Left cardiac atrium (tissue), 4 donors: ENCODE measurements at places on chromosomes 16 and 17.

GRCh38 chr16:27768651-27769272, 218.8 kb downstream of the KATNIP start:
- DNase-seq, result no peak

DNA sequence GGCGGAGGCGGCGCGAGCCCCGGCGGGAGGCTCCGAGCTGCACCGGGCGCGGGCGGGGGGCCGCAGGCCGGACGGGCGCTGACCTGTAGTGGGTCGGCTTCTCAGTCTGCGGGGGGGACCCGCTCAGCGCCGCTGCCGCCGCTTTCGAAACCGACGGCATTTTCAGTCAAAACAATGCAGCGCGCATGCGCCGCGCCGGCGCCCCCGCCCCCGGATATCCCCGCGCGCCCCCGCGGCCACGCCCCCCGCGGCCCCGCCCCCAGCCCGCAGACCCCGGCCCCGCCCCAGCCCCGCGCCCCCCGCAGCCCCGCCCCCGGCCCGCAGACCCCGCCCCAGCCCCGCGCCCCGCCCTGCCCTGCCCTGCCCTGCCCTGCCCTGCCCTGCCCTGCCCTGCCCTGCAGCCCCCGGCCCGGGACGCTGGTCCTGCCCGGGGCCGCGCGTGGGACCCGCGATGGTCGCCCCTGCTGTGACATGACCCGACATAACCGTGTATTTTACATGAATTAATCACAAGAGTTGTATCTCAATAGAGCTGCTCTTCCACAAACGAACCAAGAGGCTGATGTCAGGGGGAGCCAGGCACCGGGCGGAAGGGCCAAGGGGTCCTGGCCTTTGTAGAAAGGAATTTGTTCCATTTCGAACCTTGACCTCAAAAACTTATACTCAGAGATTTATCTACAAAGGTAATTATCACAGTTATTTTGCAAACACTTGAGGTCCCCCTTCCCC, at the start of gene UNKL:
TSS of gene UNKL (minus strand) at position 173 of the 729 bp plus-strand sequence. CDS start at position 160, 13 bp downstream.
- peak; percentile 84 for DNase-seq

GRCh38 chr16:57642160-57643135, 14.0 kb downstream of the ADGRG1 start:
- no peak for DNase-seq

DNA sequence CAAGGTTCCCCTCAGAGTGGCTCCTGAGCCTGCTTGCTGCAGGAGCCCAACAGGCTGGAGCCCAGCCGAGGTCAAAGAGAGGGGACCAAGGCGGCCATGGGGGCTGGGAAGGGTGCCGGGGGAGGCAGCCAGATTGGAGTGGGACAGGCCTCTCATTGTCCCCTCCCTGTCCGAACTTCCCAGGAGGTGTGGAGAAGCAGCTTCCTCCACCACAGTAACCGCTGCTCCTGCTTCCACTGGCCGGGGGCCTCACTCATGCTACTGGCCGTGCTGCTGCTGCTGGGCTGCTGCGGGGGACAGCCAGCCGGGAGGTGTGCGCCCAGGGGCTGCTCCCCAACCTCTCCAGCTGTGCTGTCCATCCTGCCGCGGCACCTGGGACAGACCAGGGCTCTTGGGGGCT, 29.3 kb downstream of the TMEM94 start:
- DNase-seq, result peak; percentile 40

- DNase-seq, result no peak
These were observed 2.9 kb upstream of the YPEL2 start for GRCh38 chr17:59328601-59329000.

DNA sequence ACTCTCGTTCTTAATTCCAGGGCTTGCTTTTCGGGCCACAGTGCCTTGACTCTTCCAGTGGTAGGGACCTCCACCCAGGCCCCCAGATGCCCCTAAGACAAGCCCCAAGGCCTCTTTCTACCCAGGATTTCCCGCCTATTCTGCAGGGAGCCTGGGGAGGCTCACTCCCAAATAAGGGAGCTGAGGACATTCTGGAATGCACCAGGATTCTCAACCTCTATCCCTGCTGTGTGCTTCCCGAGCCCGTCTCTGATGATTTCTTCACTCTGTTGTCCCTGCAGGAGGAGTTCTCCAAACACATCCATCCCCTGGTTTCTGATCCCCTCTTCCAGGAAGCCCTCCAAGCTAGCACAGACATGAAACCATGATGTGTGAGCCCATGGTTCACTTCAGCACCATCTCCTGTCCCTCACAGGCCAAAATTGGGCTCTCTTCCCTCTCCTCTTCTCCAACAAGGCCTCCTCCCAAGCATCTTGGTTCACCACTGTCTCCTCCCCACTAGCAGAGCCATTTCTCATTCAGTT, 255.9 kb downstream of the KATNIP start:
- no peak for DNase-seq

DNA sequence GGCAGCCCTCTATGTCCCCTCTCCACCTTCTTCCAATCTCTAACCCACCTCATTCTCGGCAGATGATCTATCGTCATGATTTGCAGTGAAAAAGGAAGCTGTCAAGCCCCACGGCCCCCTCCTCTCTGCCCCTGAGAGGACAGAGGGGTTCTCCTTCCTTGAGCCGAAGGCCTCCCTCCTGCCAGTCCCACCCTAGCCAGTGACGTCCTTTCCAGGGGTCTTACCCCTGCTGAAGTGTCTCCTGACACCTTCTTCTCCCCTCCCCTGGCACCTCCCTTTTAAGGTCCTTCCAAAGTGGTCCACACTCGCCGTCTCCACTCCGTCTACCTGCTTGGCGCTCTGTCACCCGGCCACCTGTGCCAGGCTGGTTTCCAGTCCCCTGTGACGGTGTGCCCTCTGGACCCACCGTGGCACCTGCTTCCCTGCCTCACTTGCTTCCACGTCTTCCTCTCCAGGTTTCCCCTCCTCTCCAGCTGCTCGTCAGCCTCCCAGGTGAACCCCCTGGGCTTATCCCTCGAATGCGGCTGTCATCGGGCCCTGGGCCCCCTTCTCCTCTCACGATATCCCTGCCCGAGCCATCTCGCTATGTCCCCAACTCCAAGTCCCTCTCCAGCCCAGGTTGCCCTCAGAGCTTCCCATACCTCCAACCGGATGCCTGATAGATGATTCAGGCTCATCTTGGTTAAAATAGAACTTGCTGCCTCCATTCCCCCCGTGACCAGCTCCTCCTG, 5.7 kb downstream of the CCDC102A start:
- peak; percentile 15 for DNase-seq

GRCh38 chr17:82938873-82939620, 99.2 kb upstream of the ZNF750 start:
- peak; percentile 12 for DNase-seq

DNA sequence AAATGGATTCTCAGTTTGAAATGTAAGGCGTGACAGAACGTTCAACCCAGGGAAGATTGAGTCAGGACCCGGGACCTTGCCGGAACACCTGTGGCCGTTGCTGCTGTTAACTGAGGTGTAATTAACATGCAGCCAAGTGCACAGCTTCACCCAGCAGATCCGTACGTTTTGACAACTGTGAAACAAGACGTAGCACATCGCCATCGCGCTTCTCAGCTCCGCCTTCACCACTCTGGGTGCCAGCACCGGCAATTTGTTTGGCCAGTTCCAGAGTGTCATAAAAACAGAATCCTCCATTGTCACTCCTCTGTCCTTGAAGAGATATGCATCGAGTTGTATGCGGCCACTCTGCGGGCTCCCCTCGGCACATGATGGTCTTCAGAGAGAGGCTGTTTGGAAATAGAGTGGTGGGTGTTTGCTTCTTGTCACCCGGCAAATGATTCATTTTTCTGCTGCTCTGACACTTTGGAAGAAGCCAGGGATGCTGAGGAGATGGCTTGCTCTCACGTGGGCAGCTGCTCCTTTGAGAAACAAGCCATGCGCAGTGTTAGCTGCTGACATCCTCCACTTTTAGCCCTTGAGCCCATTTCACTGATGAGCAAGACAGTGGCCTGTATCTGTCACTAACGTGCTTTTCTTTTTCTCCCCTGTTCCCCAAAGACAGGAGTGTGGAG, 22.6 kb downstream of the NAA60 start:
- DNase-seq, result no peak

- no peak for DNase-seq
These were observed 140.0 kb downstream of the RAB11FIP4 start for GRCh38 chr17:31531336-31531980.

DNA sequence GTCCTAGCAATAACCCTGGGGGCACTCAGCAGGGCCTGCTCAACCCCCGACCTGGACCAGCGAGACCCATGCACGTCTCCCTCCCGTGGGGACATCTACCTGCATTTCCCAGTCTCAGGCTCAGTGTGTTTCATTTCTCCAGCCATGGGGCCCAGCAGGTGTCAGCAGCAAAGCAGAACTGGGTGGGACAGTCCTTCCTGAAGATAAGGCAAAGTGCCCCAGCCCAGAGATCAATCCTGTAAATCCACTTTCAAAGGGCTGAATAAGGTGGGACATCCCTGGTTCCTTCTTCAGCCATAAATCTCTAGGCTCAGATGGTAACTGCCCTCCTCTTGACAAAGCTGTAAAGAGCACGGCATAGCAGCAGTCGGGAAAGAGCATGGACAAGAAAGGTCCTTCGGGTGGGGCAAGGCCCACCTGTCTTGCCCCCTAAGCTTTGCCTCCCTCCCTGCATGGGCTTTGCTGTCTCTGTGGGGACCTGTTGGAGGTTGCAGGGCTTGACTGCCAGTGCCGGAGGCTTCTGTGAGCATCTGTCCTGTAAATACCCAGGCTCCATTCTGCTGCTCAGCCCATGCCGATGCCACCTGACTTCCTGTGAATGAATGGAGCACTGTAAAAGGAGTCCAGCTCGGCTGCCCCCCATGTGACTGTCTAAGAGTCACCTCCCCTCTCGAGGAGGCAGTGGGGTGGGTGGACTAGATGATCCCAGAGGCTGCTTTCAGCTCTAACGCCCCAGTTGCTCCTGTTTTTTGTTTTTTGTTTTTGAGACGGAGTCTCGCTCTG, 84.8 kb upstream of the TBC1D3K start:
- no peak for DNase-seq

- DNase-seq, result no peak
These were observed 18.4 kb upstream of the FBF1 start for GRCh38 chr17:75959051-75959838.

DNA sequence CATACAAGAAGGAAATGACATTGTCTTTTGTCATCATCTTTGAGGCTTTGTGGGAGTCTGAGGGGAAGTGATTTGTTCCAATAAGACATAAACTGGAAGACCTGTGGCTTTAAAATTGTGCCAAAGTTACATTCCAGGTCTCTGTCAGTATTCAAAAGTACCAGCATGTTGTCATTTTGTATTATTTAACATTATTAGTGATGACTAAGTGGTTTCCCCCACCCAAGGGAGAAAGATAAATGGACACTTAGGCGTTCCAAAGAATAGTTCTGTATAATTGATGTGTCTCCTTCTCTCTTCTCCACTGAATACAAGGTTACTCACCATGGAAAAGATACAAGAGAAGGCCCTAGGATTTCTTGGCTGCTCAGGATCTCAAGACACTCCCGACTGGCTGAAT, 3.8 kb downstream of the CFAP97D1 start:
- DNase-seq, result no peak

DNA sequence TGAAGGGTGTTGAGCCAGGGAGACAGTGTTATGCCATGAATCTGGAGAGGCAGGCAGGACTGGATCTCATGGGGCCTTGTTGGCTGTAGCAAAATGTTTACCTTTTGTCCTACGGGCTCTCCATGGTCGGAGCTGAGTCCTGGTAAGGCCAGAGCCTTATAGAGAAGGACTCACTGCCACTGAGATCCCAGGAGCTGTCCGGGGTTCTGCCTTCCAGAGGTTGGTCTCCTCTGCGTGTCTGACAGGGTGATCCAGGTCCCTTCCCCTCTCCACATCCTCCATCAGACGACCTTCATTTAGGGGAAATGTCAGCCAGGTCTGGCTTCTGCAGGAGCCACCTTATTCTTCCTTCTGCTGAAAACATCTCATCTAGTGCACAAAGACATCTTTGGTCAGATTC, 285.2 kb upstream of the N4BP1 start:
- no peak for DNase-seq

- no peak for DNase-seq
These were observed 80.2 kb upstream of the CIBAR2 start for GRCh38 chr16:85192238-85193114.

GRCh38 chr17:74354123-74354522, 7.5 kb downstream of the BTBD17 start:
- peak; percentile 53 for DNase-seq

DNA sequence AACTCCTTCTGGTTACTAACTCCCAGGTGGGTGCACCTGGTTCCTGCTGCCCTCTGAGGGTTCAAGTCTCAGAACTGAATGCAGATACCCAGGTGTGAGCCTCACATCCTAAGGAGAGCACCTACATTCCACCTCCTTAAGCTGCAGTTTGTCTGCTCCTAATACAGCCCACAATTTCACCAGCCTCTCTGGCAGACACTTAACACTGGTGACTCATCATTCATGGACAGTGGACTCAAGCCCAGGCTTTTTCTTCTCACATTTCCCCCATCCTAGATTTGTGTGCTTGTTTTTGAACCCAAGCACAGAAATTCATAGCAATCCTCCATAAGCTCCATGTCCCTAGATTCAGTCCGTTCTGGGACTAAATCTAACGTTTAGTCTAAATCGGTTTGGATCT, 7.0 kb upstream of the MAF start:
- no peak for DNase-seq

GRCh38 chr16:924806-925205, 46.0 kb downstream of the LMF1 start:
- no peak for DNase-seq

- DNase-seq, result no peak
These were observed 11.7 kb downstream of the ABCC1 start for GRCh38 chr16:15961060-15961511.

GRCh38 chr16:9165681-9166080, 74.2 kb downstream of the HAPSTR1 start:
- DNase-seq, result no peak

GRCh38 chr17:80751946-80752581, 207.4 kb downstream of the RPTOR start:
- DNase-seq, result no peak

GRCh38 chr17:29918922-29919856, 10.8 kb downstream of the SSH2 start:
- DNase-seq, result no peak

DNA sequence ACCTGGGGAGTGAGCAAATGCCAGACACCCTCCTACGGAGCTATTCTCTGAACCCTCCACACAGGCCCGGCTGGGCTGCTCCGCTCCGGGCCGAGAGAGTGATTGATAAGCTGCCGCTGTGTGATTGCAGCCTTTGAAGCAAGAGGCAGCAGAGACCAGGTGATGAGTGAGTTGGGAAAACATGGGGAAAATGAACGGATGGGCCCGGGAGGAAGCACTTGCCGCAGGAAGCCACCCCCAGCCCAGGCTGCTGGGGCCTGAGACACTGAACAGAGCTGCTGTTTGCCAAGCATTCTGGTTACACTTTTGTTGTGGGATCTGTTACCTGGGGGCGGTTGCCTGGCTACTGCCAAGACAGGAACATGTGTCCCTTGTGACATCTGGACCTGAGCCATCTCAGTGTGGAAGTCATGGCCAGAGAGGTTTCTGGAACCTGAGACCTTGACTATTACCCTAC, 46.4 kb upstream of the KLHDC4 start:
- DNase-seq, result no peak

GRCh38 chr17:67623767-67624166, 94.0 kb upstream of the NOL11 start:
- no peak for DNase-seq

- no peak for DNase-seq
These were observed 20.5 kb downstream of the FOXL1 start for GRCh38 chr16:86598607-86599565.

- DNase-seq, result no peak
These were observed 7.5 kb upstream of the ADAM11 start for GRCh38 chr17:44751331-44751730.

- no peak for DNase-seq
These were observed 105.4 kb downstream of the FTO start for GRCh38 chr16:53809088-53809932.
